ENCODE measurements at places on chromosomes 16 and 17. TPM values are rescaled to one million over a fixed set of nuclear protein-coding genes. Genes with fewer than 3 reads are reported as not detected.

DNA sequence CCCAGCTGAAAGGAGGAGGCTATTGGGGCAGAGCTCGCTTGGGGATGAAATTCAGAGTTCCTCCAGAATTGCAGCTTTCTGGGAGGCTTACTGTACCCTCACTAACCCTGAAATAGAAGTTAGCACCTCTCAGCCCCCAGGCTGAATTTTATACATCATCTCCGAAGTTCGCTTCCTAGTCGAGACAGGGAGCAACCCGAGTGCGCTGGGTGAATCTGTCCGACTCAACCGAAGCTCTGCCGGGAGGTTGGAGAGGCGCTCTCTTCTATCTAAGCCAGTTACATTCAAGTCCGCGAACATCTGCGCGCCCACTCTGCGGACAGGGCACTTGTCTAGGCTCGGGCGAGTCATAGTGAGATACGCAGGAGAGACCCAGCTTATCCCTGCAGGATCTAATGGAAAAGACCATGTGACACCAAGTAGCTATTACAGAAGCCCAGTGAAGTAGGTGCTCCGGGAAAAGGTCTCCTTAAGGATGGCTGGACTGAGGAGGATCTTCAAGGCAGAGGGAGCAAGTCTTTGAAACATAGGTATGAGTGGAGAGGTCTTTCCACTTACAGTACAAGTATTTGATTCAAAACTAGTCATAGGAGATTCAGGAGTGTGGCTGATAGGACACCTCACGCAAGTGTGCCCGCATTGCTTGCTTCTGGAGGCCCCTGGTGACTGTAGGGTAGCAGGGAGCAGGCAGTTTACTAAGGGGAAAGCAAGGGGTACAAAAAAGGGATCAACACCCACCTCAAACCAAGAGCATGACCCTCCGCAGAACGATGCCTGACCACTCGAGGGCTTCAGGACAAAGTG, 646 bp upstream of the HES7 start:
- no peak overlapping the region for H3K27ac ChIP-seq
- H3K4me1 ChIP-seq = peaks cover 25% of the 10 kb centered on the region
- H3K36me3 ChIP-seq = no peaks in the 10 kb centered on the region
- H3K27me3 ChIP-seq = peaks cover 18% of the 10 kb centered on the region
- H3K4me3 ChIP-seq = peak overlapping the region; percentile 36

Gene CRK
- 26.8 TPM for polyA plus RNA-seq

DNA sequence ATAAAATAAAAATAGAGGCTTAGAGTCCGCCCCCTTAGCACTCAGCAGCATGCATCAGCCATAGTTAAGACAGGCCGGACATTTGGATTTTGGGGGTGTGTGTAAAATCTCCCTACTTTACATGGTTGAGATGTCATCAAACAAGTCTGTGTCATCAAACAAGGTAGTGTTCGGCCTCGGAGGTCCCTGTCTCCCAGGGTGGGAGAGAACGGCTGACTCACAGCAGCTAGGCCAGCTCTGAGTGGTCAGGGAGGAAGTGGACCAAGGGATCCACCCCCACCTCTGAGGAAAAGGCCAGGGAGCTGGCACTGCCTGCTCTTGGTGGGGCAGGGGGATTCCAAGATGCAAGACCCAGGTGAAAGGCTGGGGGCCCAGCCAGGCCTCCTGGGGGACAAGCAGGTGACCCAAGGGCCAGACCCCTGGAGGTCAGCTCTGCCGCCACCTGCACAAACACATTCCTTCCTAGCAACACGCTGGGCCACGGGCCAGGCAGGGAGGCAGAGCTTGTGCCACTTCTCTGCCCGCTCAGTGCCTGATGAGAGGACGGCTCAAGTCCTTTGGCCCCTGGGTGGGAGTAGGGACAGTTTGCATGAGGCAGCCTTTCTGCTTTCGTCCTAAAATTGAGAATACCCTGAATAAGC, 28.5 kb downstream of the KIFC3 start:
- H3K4me3 ChIP-seq = no peak overlapping the region
- DNase-seq = peak; percentile 75
- H3K4me1 ChIP-seq = no peaks in the 10 kb centered on the region
- peaks cover 57% of the 10 kb centered on the region for H3K36me3 ChIP-seq

- H3K27ac ChIP-seq = peak overlapping the region; percentile 91
- H3K36me3 ChIP-seq = no peaks in the 10 kb centered on the region
- H3K4me1 ChIP-seq = peaks cover 45% of the 10 kb centered on the region
- H3K27me3 ChIP-seq = no peaks in the 10 kb centered on the region
- H3K4me3 ChIP-seq = no peak overlapping the region
Measured at GRCh38 chr17:50949128-50949988, 83.2 kb upstream of the TOB1 start.

DNA sequence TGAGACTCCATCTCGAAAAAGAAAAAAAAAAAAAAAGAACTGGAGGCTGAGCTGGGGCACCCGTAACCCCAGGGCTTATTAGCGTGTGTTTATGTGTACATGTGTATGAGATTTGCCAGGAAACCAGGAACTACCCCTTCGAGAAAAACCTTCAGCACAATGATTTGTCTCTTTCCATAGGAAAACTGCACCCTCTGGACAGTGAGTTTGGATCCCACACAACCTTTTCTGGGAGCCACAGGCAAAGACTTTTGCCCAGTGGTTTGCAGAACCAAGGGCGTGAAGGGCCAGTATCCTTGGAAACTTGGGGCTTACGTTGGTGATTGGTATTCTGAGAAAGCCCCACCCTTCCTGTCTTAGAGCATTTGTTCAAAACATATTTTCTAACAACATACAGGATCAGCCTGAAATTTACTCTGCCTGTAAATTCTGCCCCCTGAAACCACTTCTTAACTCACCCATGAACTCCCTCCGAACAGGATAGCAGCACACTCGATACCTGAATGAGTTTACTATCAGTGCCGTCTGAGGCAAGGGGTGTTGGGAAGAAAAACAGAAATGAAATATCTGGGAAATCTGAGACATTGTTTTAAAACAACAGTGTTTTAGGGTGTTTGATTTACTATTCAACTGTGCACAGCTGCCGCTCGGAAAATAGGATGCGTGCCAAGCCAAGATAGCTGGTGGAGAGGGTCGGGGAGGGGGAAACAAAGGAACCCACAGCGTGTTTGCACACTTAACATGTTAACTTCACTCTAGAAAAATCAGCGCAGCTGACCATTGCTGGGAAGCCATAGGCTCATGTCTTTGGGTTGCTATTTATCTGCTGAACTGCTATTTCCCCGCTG, 40.2 kb upstream of the MAF start:
- H3K27ac ChIP-seq = no peak overlapping the region
- H3K36me3 ChIP-seq = no peaks in the 10 kb centered on the region
- H3K27me3 ChIP-seq = no peaks in the 10 kb centered on the region
- peak; percentile 64 for DNase-seq

DNA sequence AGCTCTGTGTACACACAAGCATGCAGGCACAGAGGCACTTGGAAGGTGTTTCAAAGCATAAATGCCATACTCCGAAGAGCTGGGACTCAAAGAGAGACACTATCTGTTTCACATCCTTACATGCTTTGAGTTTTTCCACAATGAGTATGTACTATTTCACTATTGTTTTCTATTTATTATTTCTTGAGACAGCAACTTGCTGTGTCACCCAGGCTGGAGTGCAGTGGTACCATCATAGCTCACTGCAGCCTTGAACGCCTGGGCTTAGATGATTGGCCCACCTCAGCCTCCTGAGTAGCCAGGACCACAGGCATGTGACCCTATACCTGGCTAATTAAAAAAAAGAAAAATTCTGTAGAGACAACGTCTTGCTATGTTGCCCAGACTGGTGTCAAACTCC, 31.6 kb downstream of the CYB5D2 start:
- no peak overlapping the region for H3K27ac ChIP-seq
- no peaks in the 10 kb centered on the region for H3K27me3 ChIP-seq
- H3K4me3 ChIP-seq = no peak overlapping the region
- no peaks in the 10 kb centered on the region for H3K4me1 ChIP-seq
